ENCODE measurements at places on chromosomes 13 and 19.

GRCh38 chr13:50277127-50277526 lies 261.9 kb downstream of the KCNRG start:
- DNase-seq, result no peak

- no peak for DNase-seq
Observed at GRCh38 chr13:29484796-29485195, 110.7 kb downstream of the SLC7A1 start.

GRCh38 chr19:36849701-36850558 lies 746 bp upstream of the ZNF345 start:
- peak; percentile 84 for DNase-seq

DNA sequence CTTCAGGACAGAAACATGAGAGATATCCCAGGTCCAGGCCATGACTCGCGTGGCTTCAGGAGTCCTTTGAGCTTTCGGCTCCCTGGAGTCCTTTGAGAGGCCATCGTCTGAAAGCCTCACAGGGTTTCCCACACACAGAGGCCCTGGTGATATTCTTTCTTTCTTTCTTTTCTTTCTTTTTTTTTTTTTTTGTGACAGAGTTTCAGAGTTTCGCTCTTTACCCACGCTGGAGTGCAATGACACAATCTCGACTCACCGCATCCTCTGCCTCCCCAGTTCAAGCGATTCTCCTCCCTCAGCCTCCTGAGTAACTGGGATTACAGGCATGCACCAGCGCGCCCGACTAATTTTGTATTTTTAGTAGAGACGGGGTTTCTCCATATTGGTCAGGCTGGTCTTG lies 5.5 kb downstream of the SIN3B start:
- DNase-seq, result peak; percentile 17

DNA sequence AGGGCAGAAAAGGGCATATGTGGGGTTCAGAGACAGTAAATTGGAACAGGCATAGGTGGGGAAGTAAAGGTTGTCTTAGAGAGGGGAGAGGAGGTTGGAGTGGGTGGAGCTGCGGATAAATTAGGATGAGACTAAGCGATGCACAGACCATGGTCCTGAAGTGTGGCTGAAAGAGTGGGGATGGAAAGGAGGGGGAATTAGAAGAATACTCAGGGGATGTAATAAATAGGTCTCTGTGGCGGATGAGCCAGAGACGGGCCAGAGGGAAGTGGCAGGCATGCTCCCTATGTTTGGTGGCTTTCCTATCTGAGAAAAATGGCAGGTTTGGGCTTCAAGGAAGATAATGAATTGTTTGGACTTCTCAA lies 123.4 kb downstream of the OLFM4 start:
- DNase-seq, result no peak

Measured in stimulated activated CD4-positive, alpha-beta T cell treated with anti-CD3 and anti-CD28 coated beads, Interleukin-4, amount 100 ng/mL, for 48 hours (primary cell).